Urinary bladder (tissue), 4 donors: ENCODE measurements at places on chromosomes 4 and X.

DNA sequence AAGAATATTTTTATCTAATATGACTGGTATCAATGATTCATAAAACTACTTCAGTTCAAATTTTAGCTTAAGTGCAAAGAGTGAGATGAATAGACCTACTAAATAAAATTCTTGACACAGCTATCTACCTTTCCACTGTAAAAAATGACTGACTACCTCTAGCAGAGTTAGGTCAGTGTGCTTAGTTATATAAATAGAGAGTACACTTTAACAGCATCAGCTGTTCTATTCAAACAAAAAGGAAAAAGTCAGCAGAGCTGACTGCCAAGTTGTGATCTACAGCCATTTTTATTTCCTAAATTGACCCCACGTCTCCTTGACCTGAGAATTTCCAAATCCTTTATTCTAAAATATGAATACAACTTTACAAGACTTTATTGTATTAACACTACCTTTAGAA is 262.4 kb downstream of the CAMK2D start:
- DNase-seq, result no peak

- no peak for DNase-seq
Measured at GRCh38 chr4:23838131-23838530, 51.7 kb downstream of the PPARGC1A start.

DNA sequence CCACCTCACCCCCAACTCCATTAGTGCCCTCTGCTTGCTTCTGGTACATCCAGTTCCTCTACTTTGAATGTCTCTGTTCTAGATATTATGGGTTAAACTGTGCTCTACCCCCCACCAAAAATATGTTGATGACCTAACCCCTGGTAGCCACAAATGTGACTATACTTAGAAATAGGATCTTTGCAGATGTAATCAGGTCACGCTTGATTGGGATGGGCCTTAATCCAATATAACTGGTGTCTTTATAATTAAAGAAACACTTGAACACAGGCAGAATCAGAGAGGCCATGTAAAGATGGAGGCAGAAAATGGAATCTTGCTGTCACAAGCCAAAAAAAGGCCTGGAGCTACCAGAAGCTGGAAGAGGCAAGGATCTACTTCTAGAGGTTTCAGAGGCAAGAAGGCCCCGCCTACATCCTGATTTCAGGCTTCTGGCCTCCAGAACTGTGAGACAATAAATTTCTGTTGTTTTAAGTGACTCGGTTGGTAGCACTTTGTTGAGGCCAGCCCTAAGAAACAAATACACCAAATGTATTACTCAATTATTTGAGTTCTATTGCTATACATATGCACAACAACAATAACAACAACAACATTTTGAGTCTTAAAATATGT is 220.0 kb downstream of the PPP3CA start:
- DNase-seq, result no peak

DNA sequence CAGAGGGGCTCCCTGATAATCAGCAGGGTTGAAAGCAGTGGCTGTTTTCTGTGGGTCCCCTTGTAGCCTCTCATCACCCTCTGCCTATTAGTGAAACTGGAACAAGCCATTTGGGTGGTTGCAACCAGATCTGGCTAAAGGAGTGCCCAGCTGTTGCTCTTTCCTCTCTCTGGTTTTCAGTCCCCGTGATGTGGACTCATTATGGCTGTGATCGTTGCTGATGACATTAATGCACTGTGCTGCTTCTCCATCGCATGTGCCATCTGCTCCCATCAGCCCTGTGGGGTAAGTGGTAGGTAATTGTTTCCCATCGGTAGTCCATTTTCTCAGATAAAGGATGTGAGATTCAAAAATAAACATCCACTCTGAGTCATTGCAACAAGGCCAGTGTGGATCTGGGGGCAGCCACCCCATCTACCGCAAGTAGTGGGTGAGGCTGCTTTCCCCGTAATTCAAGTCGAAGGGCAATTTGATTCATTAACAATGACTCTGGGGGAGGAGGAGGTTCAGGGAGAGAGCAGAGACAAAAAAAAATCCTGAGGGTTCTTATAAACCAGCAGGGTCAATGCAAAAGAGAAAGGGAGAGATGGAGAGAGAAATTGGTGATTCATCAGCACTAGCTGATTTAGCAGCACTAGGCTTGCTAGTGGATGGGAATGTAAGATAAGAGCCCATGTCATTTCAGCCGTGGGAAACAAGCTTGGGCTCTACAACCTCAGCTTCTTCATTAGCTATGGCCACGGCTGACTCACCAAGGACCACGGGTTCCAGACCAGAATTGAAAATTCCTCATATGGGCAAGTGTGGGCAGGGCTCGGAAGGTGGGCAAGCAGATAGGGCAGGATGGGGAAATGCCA is 357.8 kb downstream of the MID1IP1 start:
- DNase-seq, result no peak

DNA sequence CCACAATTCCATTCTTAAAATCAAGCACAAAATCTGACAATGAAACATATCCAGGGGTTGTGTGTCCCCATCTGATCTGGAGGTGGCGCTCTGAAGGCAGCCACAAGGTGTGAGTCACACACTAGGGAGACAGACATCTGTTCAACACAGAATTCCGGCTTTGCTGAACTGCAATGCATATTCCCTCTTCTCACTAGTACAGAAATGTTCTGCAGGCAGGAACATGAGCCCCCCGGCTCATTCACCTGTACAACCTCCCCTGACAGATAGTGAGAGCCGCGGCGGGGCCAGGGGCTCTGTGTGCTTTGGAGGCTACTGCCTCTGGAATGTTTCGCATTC is 41.9 kb downstream of the WDR1 start:
- DNase-seq, result no peak
